Tongue (tissue), 3 donors: ENCODE measurements at places on chromosomes 2 and 18.

- peak; percentile 68 for DNase-seq
Observed at GRCh38 chr2:100976645-100977391, 25.3 kb upstream of the RPL31 start.

GRCh38 chr2:68316111-68316510 lies 3.6 kb downstream of the CNRIP1 start:
- DNase-seq, result no peak

DNA sequence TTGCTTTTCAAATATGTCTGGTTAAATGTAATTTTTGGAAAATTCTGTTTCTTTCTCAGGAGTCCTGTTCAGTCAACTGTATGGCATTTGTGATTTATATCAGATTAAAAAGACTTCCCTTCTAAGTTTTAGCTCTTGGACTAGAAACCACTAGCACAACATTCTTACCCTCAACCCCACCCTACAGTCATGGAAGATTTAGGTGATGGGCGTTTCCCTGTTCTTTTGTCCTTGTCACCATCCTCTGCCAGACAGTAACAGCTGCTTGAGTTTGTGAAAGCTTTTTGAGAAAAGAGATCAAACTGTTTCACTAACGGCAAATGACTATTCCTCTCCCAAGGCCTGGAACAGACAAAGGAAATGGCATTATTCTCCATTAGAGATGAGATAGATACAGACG lies 31.8 kb downstream of the SERPINB5 start:
- peak; percentile 71 for DNase-seq

GRCh38 chr18:45981821-45982220 lies 14.7 kb upstream of the EPG5 start:
- no peak for DNase-seq

GRCh38 chr18:36366994-36367839 lies 69.7 kb downstream of the FHOD3 start:
- DNase-seq, result no peak
